ENCODE measurements at places on chromosomes 16 and 17. TPM values are rescaled to one million over a fixed set of nuclear protein-coding genes. Genes with fewer than 3 reads are reported as not detected.

Gene CPHXL2
- not detected for total RNA-seq

Gene HBA1
- total RNA-seq = 5.6 TPM

GRCh38 chr16:87784812-87785211 lies 19.0 kb upstream of the KLHDC4 start:
- DNase-seq = no peak

Gene FBXO39
- 1.3 TPM for total RNA-seq
